ENCODE measurements at places on chromosomes 2 and 18.

DNA sequence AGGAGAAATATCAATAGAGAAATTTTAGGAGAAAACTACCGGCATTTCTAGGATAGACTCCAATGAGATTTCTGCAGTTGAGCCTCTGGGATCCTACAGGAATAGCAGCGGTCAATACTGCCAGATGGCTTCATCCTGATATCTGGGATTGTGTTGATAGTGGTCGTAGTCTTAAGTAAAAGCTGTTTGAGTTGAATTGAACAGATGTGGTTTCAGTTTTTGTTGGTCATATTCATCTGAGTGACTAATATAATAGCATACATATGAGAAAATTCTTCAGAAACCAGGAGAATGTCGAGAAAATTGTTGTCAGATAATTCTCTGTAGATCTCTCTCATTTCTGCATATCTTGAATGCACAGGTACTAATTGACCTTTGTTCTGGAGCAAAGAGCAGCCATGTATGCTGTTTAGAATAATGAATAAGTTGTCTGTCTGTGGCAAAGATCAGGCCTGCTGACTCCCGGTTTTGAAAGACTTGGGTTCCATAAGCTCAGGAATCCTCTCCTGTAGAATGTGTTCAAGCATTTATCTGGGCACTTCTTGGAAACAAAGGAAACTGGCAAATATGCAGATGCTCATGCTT is 288.1 kb downstream of the TMX3 start:
- no peak for DNase-seq

DNA sequence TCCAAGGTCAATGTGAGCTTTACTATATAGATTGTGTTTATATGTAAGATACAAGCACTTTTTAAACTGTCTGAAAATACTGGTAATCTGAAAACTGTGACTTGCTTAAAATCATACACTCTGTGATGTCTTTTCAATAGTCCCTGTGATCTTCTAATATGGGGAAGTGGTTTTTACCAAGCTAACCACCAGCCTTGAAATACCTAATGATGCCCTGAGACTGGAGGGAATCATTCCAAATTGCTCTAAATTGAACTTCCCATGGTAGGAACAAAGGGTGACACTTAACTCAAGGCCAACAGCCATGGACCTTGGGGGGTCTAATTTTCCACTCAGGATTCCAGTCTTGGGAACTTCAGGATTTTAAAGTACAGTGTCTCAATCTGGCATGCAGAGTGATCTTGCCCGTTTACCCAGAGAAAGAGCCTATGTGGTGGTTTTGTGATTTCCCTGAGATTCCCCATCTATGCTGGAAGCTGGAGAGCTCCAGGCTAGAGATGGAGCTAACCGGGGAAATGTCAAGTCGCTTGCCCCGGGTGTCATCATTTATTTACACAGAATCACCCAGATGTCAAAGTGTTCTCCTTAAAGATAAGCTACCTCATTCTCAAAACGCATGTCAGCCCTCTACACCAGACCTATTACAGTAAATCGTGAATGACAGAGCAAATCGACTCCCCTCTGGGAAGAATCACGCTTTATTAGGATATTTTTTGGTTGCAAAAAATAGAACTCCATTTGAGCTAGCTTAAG is 198.5 kb downstream of the SP3 start:
- DNase-seq: no peak

DNA sequence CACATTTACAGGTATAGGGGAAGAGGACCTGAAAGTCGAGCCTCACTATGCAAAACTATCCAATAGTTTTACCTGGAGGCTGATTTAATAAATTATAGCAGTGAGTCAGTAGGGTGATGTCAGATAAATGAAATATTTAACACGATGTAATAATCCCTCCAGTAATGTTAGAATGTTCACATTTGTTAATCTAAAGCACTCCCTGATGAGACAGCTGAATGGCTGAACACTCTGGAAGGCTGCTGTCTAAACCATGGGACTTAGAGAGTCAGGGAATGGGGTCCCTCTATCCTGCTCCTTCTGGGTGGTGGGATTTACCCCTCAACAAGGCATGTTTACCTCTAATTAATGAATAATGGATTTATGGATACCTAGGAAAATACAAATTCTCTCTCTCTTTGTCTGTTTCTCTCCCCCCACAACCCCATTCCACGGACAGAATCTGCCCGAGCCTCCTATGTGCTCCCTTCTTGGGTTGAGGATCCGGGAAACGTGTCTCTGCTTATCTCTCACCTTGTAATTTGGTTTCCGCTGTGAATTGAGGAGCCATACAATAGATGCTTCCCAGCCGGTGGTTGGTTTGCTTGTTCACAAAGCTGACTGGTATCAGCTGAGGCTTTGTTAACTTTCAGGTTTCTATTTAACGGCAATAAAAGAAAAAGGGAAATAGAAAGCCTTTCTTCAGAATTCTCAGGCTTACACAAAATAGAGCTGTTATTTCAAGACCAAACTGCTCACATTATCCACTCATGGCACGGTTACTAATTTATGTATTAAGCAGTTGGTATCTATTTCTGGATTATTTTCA is 25.9 kb downstream of the LRRC30 start:
- no peak for DNase-seq

DNA sequence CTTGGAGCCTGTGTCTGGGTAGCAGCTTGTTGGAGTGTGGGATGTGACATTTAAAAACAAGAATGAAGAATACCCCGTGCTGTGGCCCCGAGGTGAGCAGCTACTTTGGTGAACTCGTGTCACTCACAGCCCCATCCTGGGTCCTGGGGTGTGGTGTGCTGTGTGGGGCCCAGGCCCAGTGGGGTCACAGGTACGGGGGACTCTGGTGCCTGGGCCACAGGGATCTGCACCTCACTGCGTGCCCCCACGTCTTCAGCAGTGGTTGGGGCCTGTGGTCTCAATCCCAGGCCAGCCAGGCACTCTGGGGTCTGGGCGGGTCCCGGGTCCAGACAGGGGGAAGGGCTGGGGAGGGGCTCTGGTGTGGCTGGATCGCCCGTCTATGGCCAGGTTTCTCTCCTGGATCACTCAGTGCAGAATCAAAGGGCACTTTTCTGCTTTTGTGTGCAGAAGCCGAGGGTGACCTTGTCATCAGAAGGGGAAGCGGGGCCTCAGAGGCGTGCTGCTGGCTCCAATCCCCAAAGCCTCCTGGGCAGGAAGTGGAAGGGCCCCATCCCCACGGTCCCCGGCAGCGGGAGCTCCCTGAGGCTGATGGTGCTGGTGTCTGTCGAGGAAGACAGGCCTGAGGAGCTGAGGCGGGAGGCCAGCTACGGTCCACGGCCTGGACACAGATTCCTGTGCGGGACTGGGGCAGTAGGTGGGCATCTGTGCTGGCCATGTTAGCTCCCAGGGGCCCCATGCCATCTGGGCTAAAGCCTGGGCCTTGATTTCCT is 1.4 kb downstream of the GPR35 start:
- no peak for DNase-seq

DNA sequence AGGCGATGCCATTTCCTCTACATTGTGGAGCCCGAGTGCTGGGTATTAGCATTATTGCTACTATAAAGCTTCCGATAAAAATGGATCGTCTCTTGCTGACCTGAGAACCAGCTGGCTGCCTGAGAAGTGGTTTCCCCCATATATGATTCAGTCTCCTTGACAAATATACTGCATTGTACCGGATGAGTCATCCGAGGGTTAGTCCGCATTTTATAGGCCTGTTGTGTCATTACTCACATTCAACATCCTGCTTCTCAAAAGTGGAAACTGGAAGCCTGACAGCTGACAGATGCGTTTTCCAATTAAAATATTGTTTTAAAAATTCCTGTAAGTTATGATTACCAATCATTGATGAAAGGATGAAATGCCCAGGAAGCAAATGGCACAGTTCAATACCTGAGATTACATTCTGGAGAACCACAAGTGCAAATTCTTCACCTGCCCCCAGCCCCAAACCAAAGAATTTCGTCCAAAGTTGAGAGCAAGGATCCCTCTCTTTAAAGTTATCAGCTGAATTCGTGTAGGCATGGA is 65.7 kb downstream of the SPRED2 start:
- DNase-seq: no peak
